Activated CD4-positive, alpha-beta T cell treated with anti-CD3 and anti-CD28 coated beads for 24 hours (primary cell): ENCODE measurements at places on chromosomes 3 and 15.
A peak's percentile ranks its signal among the peaks of the same experiment; 100 is the strongest.

DNA sequence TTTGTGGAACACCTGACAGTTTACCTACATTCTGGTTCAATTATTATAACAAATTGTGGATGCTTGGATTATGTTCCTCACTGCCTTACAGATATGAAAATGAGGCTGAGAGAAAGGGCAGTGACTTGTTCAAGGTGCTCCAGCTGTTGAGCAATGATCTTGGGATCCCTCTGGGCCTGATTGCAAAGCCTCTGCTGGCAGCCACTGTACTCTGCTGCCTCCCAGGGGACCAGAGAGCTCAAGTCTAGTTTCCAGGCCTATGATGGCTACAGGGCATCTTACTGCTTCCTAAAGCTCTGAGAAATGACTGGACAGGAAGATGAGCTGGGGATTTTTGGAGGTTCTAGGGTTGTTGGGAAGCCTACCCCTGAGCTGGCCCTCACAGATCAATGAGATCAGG lies 2.3 kb upstream of the SHC4 start:
- no peak for DNase-seq

- DNase-seq: no peak
Observed at GRCh38 chr3:142746646-142747045, 22.8 kb downstream of the TRPC1 start.

DNA sequence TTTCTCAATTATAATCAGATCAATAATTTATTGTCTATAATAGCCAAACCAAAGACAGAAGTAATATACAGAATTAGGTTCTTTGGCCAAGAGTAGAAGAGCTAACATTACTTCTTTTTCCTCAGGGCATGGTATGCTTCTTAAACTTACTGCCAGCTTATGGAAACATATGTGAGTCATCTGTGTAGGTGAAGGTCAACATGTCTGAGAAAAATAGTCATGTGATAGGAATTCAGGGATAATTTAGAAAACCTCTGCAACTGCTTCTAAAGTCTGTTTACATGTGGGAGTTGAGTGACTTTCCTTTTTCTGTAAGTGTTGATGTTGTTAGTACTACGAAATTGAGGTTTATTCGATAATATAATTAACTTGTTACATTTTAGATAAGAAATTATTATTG lies 19.2 kb upstream of the MAP6D1 start:
- DNase-seq: no peak

- no peak for DNase-seq
Observed at GRCh38 chr3:78148986-78149717, 1109.3 kb downstream of the ROBO2 start.

DNA sequence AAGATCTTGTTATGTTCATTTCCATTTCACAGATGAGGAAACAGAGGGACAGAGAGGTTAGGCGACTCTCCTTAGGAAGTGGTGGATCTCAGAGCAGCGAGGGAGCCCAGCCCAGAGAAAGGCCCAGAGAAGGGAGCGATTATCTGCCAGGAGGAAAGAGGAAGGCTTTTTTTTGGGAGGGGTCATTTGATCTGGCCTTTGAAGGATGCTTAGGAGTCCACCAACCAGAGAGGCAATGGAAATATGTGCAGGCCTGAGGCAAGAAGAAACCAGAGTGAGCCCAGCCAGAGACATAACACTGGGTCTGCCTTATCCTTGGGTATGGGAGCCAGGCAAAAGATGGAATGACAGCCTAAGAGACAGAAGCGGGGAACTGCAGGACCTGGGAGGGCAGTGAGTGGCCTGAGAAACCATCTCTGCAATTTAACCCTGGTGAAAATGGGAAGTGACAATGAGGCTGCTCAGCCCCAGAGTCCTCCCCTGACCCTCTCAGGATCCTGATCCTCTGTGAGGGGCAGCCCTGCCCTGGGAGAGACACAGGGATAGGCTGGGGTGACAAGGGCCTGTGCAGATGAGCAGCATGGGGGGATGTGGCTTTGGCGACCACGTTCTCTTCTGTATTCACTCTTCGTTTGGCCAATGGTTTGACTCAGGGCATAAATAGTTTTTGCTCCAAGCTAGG lies 163.2 kb downstream of the WNT7A start:
- no peak for DNase-seq

- no peak for DNase-seq
Observed at GRCh38 chr3:14836049-14836468, 17.3 kb downstream of the FGD5 start.

DNA sequence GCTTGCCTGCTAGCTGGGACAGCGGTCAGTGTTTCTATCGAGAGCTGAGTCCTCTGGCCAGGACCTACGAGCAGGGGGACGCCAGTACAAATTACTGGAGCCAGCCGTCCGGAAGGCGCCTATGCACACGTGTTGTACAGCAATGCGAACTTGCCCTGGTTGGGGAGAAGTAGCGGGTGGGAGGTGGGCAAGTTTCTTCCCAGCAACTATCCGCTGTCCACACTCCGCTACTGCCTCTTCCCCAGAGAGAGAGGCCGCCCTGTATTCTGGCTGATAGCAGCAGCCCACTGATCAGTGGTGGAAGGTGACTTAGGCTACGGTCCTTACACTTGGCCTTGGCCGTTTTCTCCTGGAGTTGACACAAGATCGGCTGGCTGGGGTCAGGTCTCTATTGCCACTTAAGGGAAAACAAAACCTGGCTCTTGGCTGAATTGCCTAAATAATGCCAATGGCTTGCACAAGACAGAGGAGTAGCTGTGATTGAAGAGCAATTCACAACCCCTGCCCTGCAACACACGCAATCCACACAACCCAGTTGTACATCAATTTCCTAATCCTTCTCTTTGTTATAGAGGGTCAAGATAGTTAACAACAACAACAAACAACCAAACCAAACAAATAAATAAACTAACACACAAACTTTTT lies 12.8 kb upstream of the SHC4 start:
- DNase-seq: no peak

GRCh38 chr3:4323246-4324027 lies 20.3 kb downstream of the SETMAR start:
- no peak for DNase-seq

GRCh38 chr3:63972987-63973386 lies 50.3 kb downstream of the PSMD6 start:
- DNase-seq: no peak

DNA sequence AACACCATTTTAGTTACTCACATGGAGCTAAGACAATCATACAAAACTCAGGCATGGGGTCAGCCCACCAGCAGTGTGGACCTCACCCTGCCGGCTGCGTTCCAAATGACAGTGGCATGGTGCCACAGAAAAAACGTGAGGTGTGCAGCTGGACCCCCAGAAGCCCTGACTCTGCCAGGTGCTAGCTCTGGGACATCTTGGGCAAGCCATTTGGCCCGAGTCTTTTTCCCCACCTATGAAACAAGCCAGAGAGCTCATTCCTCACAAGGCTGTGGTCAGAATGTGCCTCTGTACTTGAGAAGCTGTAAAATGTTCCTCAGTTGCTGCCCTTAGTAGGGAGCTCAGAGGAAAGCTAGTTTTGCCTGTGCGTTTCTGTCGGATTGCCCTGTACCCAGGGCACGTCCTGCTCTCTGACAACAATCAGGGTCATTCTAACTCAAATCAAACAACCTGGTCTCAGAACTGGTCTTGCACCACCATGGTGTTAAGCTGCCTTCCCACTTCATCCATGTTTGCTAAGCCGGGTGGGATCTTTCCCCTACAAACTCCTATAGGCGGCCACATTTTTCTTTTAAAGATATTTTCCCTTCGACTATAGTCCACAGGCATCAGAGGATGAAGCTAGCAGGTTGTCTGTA lies 44.9 kb downstream of the LIPC start:
- DNase-seq: no peak

DNA sequence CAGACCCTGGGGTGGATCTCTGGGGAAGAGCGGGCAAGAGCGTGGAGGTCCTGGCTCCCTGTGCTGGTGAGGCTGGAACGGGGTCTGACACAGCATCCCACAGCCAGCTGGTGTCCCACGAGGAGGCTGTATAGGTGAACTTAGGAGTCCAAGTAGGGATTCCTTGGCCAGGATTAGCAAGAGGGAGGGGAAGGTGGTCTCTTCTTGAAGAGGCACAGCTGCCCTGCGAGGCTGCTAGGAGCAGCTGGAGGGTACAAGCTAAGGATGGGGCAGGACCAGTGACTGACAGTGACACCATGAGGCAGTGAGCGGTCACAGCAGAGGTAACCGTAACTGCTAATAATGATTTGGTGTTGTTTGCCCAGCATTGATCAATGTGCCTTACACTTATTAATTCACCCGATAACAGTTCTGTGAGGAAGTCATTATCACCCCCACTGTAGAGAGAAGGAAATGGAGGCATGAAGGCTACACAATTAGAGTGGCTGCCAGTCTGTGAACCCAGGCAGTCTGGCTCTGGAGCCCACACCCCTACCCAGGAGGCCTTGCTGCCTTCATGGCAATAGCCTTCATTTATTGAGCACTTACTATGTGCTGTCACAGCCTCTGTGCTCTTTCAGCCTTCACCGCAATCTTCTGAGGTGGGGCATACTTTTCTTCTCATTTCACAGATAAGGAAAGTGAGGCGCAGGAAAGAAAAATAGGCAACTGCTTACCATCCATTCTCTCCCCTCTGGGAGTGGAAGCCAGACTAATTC lies 59.4 kb downstream of the TMEM44 start:
- peak; percentile 22 for DNase-seq

DNA sequence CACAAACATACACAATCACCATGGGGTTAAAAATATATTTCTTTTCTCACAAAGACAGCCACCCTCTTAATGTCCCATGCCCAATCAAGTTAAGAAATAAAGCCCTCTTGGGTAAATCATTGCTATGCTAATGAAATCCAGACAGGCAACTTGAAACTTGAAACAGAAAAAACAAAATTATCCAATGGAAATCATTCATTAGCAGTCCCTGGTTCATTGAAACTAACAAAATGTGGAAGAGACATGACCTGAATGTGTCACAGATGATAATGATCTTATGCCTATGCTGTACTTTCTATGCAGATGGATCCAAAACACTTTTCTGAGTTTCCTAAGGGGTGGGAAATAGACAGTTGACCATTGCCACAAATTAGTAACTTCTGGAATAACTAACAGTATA lies 983.7 kb downstream of the MCTP2 start:
- no peak for DNase-seq

GRCh38 chr3:54783611-54784010 lies 144.2 kb downstream of the LRTM1 start:
- DNase-seq: no peak

- DNase-seq: no peak
Observed at GRCh38 chr15:41230345-41230649, 260 bp downstream of the EXD1 start.

- no peak for DNase-seq
Observed at GRCh38 chr15:96849271-96849900, 518.9 kb downstream of the NR2F2 start.

DNA sequence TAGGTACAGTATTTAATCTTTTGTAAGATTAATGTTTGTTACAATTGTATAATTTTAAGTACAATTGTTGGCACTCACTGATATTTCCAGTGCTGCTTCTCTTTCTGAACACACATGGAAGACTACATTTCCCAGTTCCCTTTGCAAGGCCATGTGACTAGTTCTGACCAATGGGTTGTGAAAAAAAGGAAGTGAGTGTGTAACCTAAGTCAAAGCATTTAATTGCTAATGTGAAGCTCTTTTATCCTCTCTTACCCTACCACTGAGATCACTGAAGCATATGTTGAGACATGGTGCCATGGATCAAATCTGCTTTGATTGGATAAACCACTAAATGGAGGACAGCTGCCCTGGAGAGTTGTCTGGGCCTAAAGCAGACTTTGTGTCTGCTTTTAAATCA lies 83.9 kb upstream of the PLXND1 start:
- DNase-seq: no peak

- no peak for DNase-seq
Observed at GRCh38 chr3:112799946-112800345, 46.7 kb downstream of the CD200R1L start.

DNA sequence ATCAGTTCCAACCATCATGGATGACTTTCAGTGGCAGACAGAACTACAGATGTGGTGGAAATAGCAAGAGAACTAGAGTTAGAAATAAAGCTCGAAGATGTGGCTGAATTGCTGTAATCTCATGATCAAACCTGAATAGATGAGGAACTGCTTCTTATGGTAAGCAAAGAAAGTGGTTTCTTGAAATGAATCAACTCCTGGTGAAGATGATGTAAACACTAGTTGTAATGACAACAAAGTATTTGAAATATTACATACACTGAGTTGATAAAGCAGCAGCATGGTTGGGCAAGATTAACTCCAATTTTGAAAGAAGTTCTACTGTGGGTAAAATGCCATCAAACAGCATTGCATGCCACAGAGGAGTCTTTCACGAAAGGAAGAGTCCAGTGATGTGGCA lies 131.7 kb upstream of the FAM3D start:
- no peak for DNase-seq

DNA sequence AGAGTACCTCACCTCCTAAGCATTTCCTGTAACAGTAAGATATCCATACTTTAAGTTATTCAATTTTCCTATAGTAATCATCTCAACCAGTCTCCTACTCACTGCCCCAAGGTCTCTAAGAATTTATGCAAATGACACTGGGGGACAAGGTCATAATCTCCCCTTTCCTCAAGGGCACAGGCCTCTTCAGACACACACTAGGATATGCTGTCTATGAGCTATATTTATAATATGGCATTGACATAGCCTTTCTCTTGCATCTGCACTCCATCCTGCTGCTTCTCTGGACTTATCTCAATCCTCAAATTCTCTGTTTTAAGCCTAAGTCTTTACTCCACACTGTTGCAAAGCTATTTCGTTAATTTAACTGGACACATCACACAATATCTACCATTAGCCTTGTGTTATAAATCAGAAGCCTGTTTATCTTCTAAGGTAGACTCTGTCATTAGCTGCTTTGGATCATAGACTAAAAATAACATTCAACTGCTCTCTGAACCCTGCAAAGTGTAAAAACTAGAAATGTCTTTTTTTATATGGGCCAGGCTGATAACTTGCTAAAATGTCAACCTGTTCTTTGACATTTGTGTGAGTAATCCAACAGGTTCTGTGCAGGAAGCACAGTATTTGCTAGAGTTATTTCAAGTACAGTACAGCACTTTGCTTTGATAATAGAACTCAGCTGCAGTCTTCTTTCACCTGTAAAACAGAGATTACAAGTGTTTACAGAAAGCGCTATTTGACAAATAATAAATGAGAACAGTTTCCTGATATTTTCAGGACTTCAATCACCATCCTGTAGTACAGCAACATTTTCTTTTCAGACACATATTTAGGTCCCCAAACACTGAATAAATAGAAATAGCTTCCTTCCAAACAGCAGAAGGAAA lies 17.8 kb upstream of the SEC62 start:
- no peak for DNase-seq

DNA sequence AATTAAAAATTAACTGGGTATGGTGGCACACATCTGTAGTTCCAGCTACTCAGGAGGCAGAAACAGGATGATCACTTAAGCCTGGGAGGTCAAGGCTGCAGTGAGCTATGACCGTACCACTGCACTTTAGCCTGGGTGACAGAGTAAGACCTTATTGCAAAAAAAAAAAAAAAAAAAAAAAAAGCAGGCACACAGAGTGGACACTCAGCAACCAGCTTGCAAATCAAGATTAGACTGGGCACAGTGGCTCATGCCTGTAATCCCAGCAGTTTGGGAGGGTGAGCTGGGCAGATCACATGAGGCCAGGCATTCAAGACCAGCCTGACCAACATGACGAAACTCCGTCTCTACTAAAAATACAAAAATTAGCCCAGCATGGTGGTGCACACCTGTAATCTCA lies 5.4 kb downstream of the CLN6 start:
- no peak for DNase-seq
